ENCODE measurements at places on chromosomes 16 and 17.

DNA sequence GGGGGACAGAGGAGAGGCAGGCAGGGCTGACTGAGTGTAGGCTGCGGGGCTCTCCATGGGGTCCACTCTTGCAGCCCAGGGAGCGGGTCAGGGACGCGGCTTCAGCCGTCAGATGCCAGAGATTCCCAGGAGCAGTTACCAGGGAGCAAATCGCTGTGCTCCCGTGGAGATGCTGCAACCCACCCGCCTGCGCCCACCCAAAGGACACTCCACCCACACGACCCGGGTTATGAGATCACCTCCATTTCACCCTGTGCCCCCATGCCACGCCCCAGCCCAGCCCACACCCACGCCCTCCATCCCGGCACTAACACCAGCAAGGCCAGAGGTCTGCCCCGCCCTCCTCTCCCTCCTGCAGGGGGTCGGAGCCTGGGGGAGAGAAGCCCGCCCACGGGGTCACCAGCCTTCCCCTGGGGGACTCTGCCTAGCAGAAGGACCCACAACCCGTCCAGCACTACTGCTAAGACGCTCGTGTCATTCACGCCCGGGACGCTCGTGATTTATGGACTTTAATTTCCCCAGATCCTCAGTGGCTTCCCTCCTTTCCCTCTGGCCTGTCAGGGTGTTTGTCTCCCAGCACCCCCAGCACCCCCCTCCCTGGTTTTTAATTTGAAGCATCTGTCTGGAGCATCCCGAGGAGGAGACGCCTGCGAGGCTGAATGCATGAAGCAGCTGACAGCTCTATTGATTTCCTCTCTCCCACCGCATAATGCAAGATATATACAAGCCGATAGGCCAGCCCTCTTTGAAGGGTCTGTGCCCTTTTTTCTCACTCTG, 6.7 kb upstream of the RPL38 start:
- no peak for DNase-seq

GRCh38 chr17:47013341-47013740, 34.3 kb upstream of the RPRML start:
- DNase-seq, result no peak

DNA sequence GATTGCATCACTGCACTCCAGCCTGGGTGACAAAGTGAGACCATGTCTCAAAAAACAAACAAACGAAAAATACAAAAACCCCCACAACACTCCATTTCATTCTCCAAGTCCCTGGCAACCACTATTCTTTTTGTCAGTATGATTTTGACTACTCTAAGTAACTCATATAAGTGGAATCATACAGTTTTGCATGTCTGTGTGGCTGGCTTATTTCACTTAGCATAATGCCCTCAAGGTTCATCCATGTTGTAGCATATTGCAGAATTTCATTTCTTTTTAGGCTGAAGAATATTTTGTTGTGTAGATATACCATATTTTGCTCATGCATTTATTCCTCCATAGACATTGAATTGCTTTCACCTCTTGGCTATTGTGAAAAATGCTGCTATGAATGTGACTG, 81.7 kb upstream of the GAS7 start:
- no peak for DNase-seq

- no peak for DNase-seq
Observed at GRCh38 chr17:81428516-81428915, 33.3 kb downstream of the BAHCC1 start.

GRCh38 chr16:4283939-4284338, 11.1 kb upstream of the TFAP4 start:
- no peak for DNase-seq

GRCh38 chr17:37608351-37609169, 658 bp downstream of the SYNRG start:
- DNase-seq, result no peak

DNA sequence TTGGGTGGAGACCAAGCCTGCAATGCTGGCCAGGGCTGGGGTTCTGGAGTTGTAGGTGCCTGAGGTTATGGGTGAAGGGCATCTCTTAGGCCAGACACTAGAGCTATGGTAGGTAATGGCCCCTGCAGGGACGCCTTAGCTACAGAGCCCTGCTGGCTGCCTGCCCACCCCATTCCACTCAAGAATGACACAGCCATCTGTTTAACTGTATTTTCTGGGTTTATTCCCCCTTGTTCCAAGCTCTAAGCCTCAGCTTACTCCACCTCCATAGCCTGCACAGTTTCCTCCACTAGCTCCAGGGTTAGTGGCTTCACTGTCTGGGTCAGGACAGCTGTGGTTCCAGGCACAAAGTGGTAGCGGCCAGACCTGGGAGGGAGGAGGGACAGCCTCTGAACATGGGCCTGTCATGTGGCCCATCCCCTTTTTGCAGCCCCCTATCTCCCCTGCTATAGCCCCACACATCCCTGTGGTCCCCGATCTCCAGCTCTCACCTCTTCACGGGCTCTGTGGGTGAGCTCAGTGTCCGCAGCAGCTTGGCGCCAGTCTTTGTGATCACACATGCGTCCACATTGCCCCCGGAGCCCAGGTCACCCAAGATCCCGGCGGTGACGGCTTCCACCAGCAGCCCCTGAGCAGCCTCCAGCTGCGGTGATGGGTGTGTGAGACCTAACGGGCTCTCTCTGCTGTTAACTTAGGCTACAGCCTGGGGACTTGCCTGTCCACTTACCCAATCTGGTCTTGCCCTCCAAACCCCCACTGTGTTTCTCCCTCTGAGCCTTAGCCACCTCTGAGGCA, 2.1 kb downstream of the PSMB10 start:
- DNase-seq, result no peak

DNA sequence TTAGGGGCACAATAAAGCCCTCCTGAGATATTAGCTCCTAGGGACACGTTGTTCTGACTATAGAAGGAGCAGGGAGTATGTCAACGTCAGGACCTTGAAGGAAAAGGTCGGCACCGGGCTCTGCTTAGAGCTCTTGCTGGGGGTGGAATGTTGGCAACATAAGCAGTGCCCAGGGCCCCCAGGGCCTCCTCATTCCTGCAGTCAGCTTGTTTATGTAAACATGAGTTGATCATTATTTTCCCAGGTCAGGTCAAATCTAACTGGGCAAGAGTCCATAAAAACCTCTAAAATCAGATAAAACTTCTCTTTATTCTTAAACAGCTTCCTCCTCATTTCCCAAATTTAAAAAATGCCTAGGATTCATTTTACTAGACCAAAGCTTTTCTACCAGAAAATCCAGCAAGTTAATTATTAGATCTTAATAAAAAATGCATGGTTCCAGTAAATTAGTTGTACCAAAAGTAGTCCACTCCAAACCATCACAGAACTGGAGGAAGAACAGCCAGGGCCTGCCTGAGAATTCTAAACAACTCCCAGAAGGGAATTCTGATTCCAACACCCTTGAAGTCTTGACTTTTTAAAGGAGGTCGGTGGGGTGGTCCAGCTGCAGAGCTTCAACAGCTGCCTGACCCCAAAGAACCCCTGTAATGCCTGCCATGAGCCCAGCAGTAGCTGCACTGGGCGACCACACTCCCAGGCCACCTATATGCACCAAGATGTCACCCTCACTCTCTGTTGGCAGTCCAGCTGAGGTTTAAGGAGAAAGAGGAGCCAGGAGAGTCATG, 54.3 kb downstream of the AMFR start:
- DNase-seq, result no peak

DNA sequence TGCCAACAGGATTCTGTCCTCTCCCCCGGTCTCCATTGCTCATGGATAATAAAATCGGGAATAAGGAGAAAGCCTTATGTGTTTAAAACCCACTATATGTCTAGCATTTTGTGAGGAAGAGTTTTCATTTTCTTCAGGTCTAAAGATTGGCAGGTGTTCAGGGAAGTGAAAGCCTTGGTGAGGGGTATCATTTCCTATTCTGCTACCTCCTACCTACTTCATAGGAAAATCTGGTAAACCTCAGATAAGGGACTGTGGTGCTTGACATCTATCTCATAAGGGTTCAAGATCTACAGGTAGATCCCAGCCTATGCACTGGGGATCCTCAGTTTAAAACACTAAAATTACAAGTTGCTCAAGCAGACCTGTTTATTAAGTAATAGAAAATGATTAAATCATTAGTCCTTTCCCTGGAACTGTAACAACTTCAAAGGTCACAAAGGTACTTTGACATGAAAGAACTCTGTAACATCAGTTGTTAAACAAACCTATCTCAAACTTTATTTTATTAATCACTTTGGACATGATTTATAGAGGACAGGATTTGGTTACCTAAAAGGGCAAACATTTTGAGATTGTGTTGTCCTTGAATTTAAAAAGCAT, 6.5 kb downstream of the MOSMO start:
- no peak for DNase-seq
